ENCODE measurements at places on chromosomes 3 and 15. TPM values are rescaled to one million over a fixed set of nuclear protein-coding genes. Genes with fewer than 3 reads are reported as not detected.
A peak's percentile ranks its signal among the peaks of the same experiment; 100 is the strongest.

- no peak for DNase-seq
These were observed 33.1 kb downstream of the KLF13 start for GRCh38 chr15:31359702-31360111.

GRCh38 chr3:15899388-15899787 is 101.6 kb upstream of the ANKRD28 start:
- peak; percentile 41 for DNase-seq

DNA sequence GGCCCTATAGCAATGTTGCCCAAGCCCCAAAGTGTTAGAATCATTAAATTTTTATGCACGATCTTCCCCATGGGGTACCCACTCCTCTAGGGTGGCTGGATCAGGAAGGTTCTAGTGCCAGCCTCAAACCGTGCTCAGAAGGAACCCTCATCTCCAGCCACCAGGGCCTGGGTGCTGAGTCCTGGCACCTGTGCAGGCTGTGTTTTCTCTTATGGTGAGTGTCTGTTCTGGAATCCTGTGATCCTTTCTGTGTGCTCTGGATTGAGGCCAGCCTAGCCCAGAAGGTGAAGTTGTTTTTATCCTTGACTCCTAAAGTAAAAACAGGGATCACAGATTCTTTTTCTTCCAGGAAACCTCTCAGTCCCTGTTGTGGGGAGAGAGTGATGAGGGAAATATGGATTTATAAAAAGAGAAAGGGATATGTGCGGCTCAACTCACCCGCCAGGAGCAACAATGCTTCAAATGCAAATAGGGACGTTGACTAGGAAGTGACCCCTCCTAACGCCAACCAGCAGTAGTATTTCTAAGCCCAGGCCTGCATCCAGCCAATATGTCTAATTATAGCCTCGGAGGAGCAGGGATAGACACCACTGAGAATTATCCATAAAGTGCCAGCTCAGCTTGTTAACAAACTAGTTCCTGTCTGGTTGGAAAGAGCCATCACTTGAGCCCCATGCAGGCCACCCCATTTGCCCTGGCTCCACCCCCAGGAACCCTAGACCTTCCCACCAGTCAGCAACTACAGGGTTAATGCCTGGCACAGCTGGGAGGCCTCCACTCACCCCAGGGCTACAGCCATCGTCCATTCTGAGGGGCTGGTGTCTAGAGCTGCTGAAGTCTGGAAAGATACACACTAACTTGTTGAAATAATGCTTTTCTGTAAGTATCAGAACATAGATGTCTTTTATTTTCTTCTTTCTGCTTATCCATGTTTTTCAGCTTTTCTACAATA is 513.5 kb upstream of the PROK2 start:
- no peak for DNase-seq

DNA sequence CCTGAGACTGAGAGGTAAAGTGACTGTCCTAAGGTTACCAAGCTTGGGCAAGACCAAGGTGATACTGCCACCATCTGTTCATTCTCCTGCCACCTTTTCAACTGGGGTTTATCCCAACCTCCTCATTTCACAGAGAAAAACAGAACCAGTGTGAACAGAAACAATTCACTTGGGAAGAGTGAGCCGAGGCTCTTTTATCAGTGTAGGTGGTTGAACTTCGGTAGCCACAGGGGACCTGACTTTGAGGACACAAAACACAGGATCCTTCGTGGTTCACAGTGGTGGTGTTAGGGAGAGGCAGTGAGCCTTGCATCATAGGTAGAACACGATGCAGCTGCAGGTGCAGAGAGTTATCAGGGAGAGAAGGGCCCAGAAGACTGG is 72.8 kb upstream of the ICE2 start:
- no peak for DNase-seq

- no peak for DNase-seq
These were observed 52.4 kb downstream of the ATP8B4 start for GRCh38 chr15:50066666-50067065.

DNA sequence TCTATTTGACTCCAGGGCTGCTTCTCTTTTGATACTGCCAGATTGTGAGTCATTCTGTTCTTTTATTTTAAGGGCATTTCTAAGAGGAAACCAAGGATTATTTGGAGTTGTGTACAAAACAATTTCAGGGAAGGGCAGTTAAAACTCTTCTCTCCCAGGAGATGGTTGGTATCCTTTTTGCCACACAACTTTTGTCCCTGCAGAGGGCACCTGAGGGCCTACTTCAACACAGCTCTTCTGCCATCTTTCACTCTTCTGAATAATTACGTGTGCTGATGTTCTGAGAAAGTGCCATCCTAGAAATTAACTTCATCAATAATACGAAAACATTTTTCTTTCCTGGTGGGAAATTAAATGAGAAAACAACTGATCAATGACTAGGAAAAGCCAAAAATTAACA is 75.7 kb upstream of the GADL1 start:
- no peak for DNase-seq

- no peak for DNase-seq
These were observed 14.5 kb downstream of the BCL2A1 start for GRCh38 chr15:79956354-79956939.

DNA sequence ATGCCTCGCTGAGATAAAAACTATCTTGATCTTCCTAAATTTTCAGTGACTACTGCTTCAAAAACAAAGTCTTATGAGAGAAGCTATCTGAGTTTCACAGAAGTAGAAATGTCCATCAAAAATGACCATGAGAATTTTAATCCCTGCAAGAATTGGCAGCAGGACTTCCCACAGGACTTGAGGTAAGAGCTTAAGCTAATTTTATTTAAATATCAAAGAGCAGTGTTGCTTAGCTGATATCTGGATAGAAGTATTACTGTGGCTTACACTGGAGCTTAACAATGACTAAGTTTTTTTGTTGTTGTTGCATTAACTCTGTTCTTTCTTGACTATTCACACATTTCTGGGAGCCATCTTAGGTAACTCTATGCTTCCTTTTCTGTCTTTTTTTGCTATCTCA is 60.8 kb upstream of the EPHA3 start:
- no peak for DNase-seq

- DNase-seq: no peak
These were observed 53.8 kb downstream of the CMSS1 start for GRCh38 chr3:99871231-99872045.

- no peak for DNase-seq
These were observed 345.6 kb downstream of the FEZF2 start for GRCh38 chr3:62027796-62028195.

DNA sequence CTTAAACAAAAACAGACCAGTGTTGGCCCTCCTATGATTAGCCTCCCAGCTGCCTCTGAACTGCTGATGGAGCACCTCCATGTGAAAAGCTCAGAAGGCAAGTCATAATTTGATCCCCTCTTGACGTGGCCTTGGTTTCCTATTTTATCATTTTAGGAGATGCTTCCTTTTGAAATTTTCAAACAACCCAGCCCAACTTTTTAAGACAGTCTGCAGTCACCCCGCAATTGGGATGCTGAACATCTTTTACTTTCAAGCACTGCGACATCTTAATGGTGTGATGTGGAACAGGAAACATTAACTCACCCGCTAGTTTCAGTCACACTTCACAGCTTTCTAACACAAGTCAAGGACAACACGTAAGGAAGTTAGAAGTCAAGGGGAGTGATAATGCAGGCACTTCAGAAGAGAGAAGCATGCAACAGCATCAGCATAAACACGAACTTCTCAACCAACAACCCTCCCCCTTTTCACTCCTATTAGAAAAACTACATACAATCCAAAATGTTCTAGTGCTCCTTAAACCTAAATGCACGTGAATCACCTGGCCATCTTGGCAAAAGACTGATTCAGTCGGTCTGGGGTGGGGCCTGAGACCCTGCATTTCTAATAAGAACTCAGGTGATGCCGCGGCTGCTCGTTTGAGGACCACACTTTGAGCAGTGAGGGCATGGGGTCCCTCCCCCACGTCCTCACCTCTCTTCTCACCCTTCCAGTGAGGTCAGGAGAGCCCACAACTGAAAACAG is 161.5 kb downstream of the FOXP1 start:
- no peak for DNase-seq

DNA sequence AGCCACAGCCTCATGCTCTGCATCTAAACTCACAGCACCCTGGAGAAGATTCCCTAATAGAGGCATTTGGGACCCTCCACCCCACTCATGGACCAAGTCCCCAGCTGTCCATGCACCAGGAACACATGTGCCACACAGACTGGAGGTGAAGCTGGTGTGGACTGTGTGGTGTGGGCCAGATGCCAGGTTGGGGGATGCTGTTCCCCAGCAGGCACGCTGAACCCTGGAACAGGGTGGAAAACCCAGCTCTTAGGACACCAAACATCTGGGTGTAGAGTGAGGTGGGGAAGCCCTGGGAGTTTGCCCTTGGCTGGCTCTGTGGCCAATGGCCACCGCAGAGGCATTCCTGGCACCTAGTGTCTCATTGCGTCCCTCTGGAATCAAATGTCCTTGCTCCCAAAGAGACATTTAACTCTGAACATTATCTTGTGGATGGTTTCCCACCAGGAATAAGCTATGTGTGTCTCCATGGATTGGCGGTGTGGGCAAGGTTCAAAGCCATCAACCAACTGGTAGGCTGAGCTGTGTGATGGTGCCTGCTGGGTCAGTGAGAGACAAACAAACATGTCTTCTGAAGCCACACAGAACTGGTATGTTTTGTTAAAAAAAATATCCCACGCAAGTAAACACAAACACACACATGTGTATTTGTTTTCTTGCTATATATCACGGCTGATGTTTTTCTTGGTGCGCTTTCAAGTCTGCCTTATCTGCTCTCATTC is 65.0 kb downstream of the EXOG start:
- DNase-seq: no peak

The IQSEC1 gene
- total RNA-seq: 22.7 TPM

The VIPR1 gene
- 3.7 TPM for total RNA-seq

The FEZF2 gene
- total RNA-seq: not detected

Measured in kidney epithelial cell (primary cell).